Lung microvascular endothelial cell (primary cell): ENCODE measurements at places on chromosomes 7 and 10. TPM values are rescaled to one million over a fixed set of nuclear protein-coding genes. Genes with fewer than 3 reads are reported as not detected.

- no peak for DNase-seq
Observed at GRCh38 chr7:107208024-107208521, 39.3 kb downstream of the HBP1 start.

Gene CYP2C8
- total RNA-seq, result under 0.01 TPM in 1 of 2 replicates, not detected in the other

GRCh38 chr7:80770675-80771081, 132.2 kb downstream of the CD36 start:
- no peak for DNase-seq

Gene CSTF2T
- 17.2 and 29.4 TPM in 2 replicates for total RNA-seq

- no peak for DNase-seq
Observed at GRCh38 chr7:146960773-146961391, 844.3 kb downstream of the CNTNAP2 start.

Gene CYP26A1
- 0.44 and 1.6 TPM in 2 replicates for total RNA-seq
